ENCODE measurements at places on chromosomes 3 and 15.

- DNase-seq = no peak
These were observed 55.4 kb downstream of the LIPC start for GRCh38 chr15:58487041-58487723.

- no peak for DNase-seq
These were observed 37.9 kb downstream of the GASK1A start for GRCh38 chr3:43017004-43017403.

GRCh38 chr3:100041328-100041749 lies 73.0 kb downstream of the FILIP1L start:
- no peak for DNase-seq

DNA sequence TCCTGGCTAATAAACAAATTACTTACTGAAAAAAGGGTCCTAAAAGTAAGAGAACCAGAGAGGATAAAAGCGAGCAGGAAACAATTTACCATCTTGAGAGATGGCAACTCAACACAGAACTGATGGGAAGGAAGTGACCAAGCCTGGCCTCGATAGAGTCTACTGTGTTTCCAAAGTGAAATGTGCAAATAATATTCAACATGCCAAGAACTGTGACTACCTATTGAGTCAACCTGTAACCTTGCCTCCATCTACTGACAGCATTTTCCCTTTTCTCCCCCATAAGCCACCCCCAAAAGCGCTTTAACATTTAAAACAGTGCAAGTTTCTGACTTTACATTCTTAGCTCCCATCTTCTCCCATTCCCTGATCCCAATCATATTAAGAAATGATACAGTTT lies 75.4 kb upstream of the PSMD6 start:
- DNase-seq = no peak

DNA sequence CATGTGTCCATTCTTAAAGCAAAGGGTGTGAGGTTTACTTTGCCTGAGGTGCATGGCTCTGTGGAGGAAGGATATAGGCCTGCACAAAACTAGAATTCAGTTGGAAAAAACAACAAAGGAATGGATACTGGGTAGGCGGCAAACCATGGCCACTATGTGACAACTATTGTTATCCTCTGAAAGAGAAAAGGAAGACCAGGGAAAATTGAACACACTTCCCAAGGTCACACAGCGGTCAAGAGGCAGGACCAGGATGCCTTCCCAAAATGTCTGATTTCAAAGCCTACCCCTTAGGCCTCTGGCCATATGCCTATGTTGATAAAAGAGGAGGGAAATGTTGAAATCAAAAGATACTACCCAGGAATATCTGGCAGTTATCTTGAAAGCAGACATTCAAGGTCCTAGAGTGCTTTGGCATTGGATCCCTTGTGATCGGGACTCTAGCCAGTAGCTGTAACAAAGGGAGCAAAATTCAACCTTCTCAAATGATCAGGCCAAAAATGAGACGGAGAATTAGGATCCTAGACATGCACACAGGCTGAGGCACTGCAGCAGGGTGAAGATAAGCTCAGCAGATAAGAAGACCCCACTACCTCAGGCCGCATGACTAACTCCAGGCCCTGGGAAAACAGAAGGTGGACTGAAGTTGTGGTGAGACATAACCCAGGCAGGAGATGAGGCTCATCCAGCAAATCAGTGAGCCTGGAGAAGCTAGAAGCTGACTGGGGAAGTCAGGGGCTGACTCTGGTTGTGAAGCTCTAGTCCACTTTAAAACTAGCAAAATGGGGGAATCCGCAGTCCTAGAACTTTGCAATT lies 292.2 kb downstream of the NEK10 start:
- DNase-seq = no peak

GRCh38 chr15:85361323-85361722 lies 19.1 kb upstream of the AKAP13 start:
- no peak for DNase-seq

DNA sequence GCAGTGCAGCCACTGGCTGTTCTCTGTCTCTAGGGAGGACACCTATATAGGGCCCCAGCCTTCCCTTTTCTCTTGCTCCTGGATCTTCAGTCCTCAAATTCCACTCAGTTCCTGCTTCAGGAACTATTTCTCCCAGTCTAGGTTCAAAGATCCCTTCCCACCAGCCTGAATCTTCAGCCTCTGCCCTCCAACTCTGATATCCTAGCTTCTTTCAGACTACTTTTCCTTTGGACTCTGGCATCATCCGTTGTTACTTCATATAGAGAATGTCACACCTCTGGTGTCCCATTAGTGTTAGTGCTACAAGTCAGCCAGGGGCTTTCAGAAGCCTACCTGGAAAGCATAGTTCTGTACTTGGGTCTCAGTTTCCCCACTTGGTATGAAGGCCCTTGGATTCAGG lies 10.0 kb upstream of the HPS3 start:
- DNase-seq = no peak

GRCh38 chr15:83310521-83311456 lies 26.3 kb upstream of the BNC1 start:
- DNase-seq = no peak

DNA sequence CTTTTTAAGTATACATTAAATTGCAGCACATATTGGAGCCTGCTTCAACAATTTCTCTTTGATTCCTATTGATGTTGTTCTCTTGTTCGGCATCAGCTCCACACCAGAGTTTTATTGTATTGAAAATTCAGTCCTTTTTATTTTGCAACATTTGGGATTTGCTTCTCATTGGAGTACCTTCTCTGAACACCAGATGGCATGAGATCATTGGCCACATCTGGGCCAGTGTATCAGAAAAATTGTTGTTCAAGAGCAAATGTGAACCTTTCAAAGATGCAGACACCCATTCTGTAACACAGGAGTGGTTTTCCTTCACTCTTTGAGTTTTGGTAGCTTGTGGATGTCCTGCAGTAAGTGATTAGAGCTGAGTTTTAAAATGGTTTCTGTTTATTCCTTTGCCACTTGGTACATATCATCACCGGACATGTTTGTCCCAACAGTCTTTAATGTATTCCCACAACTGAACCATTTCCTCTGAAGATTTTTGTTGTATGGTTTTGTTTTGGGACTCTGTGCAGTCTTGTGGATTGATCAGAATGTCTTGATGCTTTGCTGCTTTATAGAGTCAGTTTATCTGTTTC lies 96.1 kb downstream of the MCTP2 start:
- no peak for DNase-seq

GRCh38 chr15:20345401-20345958 lies 196.1 kb downstream of the GOLGA6L6 start:
- DNase-seq = no peak

DNA sequence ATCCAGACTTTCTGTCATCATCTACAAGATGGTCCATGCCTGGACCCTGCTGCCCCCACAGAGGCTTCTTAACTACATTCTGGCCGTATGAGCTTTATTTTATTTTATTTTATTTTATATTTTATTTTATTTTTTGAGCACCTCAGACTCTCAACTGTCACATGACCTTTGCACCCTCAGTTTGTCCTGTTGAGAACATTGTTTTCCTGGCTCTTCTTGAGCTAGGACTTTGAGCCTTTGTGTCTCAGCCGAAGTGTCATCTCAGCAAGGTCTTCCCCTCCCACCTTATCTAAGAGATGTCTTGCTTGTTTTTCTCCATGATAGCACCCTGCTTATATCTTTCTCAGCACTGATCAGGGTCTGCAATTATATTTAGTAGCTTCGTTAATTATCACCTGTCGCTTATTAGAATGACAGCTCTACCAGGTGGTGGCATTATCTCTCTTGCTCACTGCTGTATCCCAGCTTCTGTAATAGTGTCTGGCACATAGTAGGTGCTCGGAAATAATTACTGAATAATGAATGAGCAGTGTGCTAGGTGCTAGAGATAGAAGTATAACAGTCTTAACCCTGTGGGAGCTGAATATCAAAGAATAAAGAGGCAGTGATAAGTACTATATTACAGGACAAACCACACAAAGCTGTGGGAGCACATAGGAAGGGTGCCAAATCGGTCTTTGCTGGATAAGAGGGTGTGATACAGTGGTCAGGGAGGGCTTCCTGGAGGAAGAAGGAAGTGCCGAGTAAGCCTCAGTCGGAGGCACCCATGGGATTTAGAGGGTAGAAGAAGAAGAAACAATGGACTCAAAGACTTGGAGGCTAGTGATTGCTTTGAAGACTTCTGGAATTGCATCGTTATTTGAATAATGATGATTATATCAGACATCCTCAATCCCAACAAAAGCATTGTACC lies 136.2 kb downstream of the ITPR1 start:
- no peak for DNase-seq

DNA sequence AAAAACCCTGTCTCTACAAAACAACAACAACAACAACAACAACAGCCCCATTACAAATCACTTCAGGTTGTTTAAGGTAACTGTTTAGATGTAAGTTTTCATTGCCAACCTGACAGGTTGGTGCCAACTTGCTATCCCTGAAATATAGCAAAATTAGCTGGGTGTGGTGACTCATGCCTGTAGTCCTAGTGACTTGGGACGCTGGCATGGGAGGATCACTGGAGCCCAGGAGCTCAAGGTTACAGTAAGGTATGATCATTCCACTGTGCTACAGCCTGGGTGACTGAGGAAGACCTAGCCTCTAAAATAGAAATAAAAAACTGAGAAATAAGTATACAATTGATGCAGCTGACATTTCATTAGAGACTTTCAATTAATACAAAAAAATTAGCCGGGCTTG lies 36.0 kb upstream of the CDAN1 start:
- no peak for DNase-seq

DNA sequence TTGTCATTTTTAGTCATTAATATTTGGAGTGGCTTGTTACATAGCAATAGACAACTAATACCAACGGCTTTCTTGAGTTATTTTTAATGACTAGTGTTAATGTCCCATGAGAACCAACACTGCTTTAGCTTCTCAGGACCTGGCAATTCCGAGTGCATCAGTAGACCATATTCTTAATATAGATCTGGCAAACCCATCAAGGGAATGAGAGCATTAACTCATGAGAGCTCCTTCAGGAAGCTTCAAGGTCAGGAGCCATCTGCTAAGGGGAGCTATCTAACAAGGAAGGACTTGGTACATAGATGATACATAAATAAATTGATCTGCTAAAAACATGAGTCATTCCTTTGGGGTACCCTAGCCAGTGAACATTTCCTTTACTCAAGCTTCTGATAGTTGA lies 122.6 kb upstream of the EPHA3 start:
- DNase-seq = no peak

DNA sequence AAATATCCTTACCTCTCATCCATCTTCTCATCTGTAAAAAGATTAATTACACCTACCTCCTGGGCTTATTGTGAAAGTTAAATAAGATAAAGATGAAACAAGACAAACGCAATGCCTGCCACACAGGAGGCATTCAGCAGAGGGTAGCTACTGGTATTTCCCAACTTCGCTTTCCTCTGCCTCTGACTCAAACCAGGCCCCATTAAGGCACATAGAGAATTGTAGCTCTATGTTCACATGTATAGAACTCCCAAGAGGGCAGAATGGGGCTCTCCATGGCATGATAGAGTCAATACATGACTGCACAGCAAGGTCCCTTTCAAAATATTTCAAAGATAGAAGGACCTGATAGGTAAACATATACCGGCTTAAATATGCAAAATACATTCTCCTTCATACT lies 1.4 kb downstream of the LYSMD2 start:
- no peak for DNase-seq

- no peak for DNase-seq
These were observed 200.5 kb upstream of the TPM1 start for GRCh38 chr15:62841891-62842559.

GRCh38 chr15:45456212-45457106 lies 66.1 kb downstream of the SLC30A4 start:
- DNase-seq = peak; percentile 25

- DNase-seq = peak; percentile 28
These were observed 13.5 kb downstream of the UBAP1L start for GRCh38 chr15:65101411-65101890.

- no peak for DNase-seq
These were observed 168.2 kb upstream of the GPR149 start for GRCh38 chr3:154598166-154598565.

- no peak for DNase-seq
These were observed 1066.5 kb downstream of the PLOD2 start for GRCh38 chr3:145094355-145094941.

- DNase-seq = no peak
These were observed 34.6 kb downstream of the IGSF10 start for GRCh38 chr3:151426341-151426657.

GRCh38 chr3:8822141-8822540 lies 52.7 kb upstream of the OXTR start:
- DNase-seq = no peak

DNA sequence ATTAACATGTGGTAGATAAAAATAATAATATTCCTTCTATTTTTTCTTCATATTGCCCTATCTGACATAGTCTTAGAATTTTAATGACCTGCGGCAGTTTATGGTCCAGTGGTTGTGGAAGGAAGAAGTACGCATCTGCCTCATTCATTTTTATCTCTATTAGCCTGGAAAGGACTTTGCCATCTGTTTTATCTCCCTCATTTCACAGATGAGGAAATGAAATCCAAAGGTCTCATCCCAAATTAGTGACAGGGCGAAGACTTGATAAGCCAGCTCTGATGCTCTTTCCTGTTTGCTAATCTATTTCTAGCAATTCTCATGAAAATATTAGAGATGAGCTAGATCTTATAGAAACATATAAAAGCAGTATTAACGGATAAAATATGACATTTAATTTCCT lies 113.3 kb downstream of the KLHL25 start:
- no peak for DNase-seq

GRCh38 chr3:43086460-43087165 lies 19.3 kb downstream of the POMGNT2 start:
- no peak for DNase-seq

- DNase-seq = no peak
These were observed 472 bp downstream of the CHST14 start for GRCh38 chr15:40471105-40471807.

GRCh38 chr3:52346623-52347530 lies 30.8 kb downstream of the DNAH1 start:
- no peak for DNase-seq

DNA sequence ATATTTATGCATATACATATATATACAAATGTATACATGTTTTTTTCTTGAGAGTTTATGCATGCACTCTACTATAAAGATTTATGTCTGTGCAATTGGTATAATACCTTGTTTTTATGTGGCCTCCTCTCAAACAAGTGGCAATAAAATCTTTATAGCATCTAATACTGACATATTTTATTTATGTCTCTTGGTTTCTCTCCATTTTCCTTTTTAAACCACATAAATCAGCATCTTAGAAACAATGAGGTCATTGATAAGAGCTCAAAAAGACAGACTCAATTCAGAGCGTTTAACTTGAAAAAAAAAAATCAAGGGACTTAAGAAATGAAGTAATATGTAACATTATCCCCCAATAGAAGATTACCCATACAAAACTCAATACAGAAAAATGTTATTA lies 1442.2 kb upstream of the ALCAM start:
- DNase-seq = no peak

GRCh38 chr15:69340243-69340900 lies 41.7 kb downstream of the PAQR5 start:
- no peak for DNase-seq

GRCh38 chr3:69149586-69149985 lies 27.2 kb upstream of the LMOD3 start:
- DNase-seq = no peak

- no peak for DNase-seq
These were observed 44.4 kb downstream of the RAB7A start for GRCh38 chr3:128770387-128770786.

GRCh38 chr15:93861956-93862741 lies 369.2 kb upstream of the MCTP2 start:
- DNase-seq = no peak

- no peak for DNase-seq
These were observed 1.4 kb downstream of the U2SURP start for GRCh38 chr3:143002727-143003126.

Data from stimulated activated CD4-positive, alpha-beta T cell treated with anti-CD3 and anti-CD28 coated beads, Interleukin-1b, Interleukin-23, amount 100 ng/mL, for 4 hours (primary cell).